HEK293T (cell line): ENCODE measurements at places on chromosomes 5 and 9.

GRCh38 chr9:95459178-95459577, 57.6 kb downstream of the PTCH1 start:
- DNase-seq = no peak

DNA sequence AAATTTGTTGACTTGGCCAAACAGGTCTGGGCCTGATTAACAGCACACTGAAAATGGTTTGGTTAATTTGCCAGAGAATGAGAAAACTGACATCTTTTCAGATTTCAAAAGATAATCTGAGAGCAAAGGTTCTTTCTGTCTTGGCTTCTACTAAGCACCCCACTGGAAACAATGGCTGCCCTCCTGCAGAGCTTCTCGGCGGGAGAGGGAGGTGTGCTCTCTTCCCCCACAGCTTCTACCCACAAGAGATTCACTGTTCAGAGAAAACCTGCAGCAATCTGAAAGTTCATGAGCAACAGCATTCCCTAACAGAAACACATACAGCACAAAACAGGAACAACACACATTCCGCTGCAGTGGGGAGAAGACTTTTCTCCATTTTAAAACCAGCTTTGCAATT, 3.0 kb downstream of the DNAH5 start:
- no peak for DNase-seq

GRCh38 chr9:136018257-136019031, 57.3 kb upstream of the UBAC1 start:
- DNase-seq = no peak

DNA sequence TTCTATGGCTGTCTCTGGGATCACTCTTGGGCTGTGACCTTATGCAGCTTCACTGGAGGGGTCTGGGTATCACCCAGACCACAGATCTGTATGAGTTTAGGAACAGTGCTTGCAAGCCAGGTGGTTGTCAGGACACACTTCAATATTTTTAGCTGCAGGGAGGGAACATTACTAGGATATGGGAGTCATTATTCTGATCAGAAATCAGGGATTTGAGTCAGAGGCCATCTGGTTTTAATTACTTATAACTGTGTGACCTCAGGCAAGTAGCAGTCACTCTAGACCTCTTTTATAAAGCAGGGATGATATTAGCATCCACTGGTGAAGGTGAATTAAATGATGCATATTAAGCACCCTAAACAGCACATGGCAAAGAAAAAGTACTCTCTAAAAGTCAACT, 60.1 kb upstream of the NMUR2 start:
- no peak for DNase-seq

DNA sequence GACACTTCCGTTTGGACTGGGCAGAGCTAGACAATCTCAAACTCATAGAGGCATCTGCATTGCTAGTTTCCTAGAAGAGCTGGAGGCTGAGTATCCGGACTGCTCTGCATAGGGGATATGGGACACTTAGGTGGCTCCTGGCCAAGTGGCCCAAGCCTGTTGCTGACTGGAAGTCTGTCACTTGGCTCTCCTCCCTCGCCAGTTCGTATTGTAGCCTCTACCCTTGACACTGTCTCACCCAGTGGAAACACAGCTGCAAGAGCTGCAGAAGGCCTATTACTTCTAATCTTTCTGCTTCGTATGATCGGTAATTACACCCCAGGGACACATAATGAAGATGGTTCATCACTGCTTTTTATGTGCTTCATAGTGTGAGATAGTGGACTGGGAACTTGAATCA, 34.7 kb downstream of the ITGA1 start:
- DNase-seq = no peak

- DNase-seq = no peak
These were observed 25.6 kb downstream of the POU5F2 start for GRCh38 chr5:93715761-93716160.

DNA sequence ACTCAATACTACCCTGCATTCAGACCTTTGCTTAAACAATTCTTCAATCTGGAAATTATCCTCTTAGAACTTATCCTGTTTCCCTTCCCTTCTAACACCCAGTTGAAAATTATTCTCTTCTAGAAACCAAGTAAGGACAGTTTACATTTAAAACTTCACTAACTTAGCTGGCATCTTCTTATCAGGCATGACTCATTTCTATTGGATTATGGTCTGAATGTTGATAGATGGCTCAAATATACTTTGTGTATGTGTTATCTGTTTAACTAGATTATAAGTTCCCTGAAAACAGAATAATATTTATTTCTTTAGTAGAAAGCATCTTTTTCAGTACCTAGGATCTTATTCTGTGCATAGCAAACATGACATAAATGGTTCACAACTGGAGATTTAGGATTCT, 161.9 kb downstream of the PPP2R2B start:
- no peak for DNase-seq

DNA sequence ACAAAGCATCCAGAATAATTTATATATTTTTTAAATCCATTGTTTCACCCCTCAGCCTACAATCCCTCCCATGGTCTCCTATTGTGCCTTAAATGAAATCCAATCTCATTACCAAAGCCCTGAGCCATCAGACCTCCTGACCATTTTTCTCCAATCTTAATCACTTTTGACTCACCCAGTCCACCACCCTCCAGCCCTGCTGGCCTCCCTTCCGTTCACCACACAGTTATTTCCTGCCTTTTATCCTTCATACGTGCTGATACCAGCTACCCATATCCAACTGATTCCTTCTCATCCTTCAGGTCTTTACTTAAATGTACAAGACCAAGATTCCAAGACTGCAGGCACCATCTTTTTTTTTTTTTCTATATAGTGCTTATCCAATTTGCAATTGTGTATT, 1026.7 kb upstream of the DMAC1 start:
- DNase-seq = no peak

DNA sequence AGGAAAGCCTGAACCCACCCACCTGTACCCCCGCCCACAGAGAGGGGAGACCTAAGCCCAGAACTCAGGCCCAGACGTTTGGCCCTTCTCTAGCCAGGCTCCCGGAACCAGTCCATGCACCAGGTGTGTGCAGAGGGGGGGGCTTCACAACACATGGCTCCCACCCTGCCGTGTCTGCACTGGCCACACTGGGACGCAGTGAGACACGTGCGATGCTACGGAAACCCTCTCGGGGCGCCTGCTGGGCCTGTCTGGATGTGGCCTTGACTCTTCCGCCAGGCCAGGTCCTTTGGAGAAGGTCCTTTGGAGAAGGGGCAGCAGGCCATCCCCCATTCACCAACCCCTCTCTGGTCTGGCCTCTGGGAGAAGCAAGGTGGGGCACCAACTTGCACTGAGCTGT, 58.4 kb upstream of the SARDH start:
- DNase-seq = no peak

DNA sequence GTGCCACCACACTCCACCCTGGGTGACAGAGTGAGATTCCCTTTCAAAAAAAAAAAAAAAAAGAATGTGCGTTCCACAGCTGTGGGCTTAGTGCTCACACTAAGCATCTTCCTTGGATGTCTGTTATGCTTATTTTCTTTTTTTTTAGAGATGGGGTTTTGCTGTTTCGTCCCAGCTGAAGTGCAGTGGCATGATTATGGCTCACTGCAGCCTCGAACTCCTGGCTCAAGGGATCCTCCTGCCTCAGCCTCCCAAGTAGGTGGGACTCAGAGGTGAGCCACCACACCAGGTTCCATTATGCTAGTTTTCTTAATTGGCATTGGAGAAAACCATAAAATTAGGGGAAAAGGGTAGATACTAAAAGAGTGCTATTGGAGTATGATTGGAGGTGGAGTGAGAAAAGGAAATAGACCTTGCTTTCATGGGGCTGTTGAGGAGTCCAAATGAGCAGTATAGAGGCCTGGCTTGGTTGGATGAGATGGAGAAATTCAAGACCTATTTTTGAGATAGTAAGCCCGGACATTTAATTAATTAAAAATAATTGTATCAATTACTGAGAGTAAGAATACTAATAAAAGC, 978 bp upstream of the BRD3OS start:
- no peak for DNase-seq
